ENCODE measurements at places on chromosomes 6 and 20.

DNA sequence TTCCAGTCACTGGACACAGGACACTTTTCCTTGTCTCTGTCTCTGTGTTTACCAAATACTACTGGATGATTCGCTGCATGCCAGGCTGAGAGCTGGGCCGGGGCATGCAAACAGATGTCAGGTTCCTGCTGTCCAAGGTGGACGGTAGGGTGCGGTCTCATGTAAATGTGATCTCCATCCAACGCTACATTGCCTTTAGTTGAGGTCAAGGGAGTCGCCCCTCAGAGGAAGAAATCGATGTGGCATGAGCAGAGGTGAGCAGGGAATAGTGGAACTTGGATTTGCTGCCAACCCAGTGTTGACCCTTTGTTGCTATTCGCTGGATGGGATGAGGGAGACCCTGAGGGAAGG, 9.8 kb upstream of the TOX2 start:
- DNase-seq: no peak

GRCh38 chr20:18913701-18914100, 100.1 kb downstream of the SCP2D1 start:
- no peak for DNase-seq

DNA sequence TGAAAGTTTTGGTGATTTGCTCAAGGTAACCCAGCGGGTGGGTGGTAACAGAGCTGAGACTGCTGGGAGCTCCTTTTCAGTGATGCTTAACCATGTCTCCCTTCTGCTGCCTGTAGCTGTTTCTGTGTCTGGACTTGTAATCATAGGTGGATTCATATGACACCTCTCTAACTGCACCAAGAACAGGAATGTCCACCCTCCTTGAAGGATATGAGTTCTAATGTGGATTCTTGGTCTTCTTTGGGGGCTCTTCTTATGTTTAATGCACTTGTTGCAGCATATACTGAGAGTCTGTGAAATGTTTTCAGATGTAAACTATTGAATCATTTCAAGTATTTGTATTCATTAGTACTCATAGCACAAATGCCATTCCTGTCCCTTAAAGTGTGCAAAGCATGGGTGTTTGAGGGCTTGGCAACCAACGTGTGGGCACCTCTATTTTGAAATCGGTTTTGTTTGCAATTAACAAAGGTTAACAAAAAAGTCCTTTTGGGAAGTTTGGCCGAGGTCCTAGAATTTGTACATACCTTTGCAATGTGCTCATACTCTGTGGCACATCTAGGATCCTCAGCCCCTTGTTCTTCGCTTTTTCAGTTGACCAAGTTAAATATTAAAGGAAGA, 138.0 kb downstream of the SOX4 start:
- no peak for DNase-seq

DNA sequence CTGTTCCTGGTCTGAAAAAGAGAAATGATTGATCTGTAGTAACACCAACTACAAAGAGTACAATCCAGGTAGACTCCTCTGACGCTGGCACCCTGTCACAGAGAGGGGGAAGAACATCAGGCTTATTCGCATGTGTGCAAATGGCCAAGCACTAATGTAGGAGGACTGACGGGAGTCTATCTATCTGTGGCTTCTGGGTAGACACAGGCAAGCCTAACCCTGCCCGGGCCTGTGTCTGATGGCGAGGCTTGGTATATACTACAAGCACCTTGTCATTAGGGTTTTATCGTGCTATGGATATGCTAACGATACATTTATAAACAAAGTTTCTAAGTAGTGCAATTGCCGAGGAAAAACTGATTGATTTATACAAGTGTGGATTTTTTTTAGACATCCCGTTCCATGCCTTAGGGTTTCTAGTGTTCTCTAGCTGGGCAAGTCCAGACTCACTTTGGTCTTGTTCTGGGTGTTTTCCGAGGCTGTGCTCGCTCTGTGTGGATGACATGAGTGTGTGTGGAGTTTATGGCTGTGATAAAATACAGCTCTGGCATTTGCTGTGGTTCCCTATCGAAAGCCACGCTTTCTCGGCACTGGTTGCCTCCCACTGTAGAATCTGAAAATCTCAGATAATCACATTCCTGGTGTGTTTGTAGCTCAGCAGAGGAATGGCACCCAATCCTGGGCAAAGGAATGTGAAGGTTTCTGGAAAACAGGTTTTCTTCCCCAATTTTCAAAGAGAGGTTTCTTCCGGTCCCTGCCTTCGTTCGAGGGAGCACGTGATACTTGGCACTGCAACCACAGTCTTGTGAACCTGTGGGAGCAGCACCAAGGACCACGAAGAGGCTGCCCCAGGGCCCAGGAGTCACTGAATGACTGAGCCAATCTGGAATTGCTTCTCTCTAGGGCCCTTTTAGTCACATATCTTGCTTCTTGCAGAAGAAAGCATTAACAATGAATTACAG, 67.5 kb upstream of the EDN1 start:
- DNase-seq: no peak

- no peak for DNase-seq
These were observed 1080.7 kb upstream of the MAP3K7 start for GRCh38 chr6:91667596-91667995.

- DNase-seq: no peak
These were observed 106.2 kb downstream of the ERMARD start for GRCh38 chr6:169857343-169858292.

DNA sequence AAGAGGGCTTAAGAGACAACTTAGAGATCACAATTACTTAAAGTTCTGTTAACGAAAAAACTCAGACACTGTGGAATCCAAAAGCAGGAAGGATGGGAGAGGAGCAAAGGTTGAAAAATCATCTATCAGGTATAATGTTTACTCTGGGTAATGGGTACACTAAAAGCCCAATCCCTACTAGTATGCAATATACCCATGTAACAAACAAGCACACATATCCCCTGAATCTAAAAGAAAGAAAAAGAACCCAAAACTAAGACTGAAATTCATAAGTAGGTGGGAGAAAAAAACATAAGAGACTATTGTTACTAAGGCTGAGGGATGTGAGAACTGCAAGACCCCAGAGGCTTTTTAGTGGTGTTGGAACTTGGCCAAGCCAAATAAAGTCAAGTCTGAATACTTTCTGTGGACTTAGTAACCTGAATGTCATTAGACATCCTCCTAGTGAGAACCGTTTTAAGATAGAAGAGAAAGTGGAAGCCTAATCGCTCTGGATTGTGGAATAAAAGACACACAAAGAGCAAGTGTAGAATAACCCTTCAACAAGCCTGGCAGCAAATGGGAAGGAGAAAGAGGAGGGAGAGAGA, 189.4 kb upstream of the RNF217 start:
- DNase-seq: no peak

DNA sequence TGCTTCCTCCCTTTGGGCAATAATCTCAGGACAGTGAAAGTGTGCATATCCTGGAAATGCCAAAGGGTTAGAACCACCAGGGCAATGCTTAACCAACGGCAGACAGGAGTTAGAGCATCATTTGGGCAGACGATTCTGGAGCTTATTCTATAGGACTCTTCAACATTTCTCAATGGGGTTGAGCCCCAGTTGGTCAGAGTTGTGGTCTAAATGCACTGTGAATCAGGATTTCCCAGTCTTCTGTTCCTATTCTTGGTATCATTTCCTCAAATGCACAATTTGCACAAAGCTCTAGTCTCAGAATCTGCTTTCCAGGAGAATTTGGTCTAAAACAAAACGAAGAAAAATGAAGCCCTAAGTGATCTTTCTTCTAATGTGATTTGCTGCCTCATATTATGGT, 389.6 kb upstream of the JAG1 start:
- no peak for DNase-seq

GRCh38 chr6:110622912-110623578, 146.6 kb upstream of the SLC22A16 start:
- no peak for DNase-seq

- no peak for DNase-seq
These were observed 43.9 kb downstream of the INSM1 start for GRCh38 chr20:20411836-20412235.

DNA sequence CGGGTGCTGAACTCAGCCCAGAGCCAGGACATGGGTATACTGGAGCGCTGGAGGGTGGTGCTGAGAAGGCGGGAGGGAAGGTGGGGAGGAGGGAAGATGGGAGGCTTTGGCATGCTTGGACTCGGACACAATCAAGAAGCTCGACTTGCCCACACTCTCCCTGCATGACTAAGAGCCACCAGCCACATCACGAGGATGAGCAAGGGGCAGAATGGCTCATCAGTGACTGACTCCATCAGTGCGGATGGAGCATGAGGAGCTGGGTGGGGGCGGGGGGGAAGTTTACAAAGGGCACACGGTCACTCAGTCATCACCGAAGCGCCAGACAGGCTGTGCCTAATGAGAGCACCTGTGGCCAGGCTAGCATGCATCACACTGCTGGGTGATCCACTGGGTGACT, 222.8 kb downstream of the KIF16B start:
- no peak for DNase-seq

- DNase-seq: peak; percentile 12
These were observed 93.3 kb upstream of the MARCKS start for GRCh38 chr6:113763876-113764275.

DNA sequence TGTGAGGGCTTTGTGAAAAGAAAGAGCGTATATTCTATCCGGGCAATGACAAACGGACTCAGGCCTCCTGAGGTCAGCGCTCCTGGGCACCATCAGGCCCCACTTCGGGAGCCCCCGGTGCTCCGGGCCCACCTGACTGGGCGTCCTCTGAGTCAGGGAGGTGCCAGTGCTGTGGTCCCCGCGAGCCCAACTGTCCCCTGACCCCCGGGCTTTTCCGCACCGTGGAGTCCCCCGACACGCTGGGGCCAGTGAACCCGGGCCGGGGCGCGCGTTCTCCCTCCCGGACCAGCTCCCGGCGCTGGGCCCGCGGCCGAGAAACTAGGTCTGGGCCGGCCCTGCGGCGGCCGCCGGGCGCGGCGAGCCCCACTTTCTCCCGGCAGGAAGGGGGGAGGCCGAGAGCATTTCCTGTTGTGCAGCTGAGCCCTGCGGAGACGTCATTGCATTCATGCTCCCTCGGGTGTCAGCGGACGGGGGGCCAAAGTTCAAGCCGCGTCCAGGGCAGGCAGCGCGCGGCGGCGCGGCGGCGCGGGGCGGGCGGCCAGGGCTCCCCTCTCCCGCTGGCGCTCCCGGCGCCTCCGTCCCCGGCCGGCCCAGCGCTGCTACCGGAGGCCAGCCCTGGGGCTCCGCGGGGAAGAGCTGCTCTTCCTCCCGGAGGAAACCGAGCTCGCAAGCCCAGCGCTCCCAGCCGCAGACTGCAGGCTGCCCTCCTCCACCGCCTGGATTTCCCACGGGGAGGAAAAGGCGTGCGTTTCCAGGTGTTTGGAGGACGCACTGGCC, 18.3 kb downstream of the HIVEP2 start:
- no peak for DNase-seq

GRCh38 chr6:168385037-168385759, 55.8 kb upstream of the SMOC2 start:
- DNase-seq: no peak

DNA sequence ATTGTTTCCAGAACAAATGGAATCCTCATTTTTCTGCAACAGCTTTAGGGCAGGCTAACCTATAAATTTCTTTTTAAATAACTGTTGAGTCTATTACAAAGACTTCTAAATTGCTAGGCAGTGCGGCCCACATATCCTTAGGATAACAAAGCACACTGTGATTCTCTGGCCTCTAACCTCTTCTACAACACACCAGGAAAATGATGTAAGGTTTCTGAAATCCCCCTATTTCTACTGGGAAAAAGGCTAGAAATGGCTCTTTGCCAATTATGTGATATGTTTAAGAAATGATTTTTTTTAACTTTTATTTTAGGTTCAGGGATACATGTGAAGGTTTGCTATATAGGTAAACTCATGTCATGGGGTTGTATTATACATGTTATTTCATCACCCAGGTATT, 17.3 kb upstream of the NT5E start:
- no peak for DNase-seq

GRCh38 chr6:145789443-145789842, 25.2 kb downstream of the FBXO30 start:
- DNase-seq: no peak

DNA sequence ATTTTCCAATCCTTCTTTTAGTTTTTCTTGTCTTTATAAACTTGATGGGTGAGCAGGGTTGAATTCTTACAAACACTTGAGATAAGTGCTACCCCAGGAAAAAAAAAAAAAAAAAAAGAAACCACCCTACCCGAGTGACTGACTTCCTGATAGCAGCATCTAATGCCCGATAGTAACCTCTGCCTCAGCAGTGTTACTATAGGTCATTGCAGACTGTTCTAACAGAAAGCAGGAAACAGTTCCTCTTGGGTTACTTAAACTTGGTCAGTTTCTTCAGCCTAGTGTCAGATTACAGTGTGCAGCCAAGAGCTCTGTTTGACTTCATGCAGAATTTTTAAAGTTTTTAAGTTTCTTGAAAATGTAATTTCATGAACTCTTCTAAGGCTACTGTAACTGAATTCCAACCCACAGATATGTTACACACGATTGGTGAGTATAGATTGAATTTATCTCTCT, 2.1 kb downstream of the MYLIP start:
- DNase-seq: no peak

GRCh38 chr6:42047790-42048405, 2.4 kb upstream of the TAF8 start:
- no peak for DNase-seq

DNA sequence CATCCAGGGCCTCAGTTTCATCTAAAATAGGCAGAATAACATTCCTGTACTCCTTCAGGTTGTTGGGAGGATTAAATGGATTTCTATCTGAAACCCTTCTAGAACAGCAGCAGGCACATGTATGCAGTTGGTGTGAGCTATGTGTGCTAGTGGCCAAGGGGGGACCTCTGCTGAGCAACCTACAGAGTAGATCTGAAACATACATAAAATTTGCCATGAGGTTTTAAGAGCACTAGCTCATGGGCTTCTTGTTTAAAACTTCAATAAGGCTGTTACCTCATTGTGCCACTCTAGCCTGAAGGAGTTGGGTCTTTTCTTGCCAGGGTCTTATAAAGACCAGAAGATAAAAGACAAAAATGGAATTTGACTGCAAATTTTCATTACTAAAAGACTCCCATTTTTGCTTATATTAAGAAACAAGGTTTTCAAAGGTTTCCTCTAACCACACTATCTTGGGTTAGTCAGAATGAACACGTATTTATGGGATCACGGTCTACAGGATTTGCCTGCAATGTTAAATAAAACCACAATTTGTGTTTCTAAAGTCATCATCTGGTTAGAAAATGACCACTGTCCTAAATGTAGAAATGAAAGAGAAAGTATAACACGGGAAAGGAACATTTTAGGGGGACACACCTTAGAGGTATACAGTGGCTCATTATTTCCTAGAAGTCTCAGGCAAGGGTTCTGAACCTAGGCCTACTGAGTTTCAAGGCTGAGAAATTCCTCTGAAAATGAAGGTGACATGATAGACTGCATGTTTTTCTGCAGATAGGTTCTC, 144.9 kb upstream of the OLIG3 start:
- no peak for DNase-seq
